Activated CD8-positive, alpha-beta memory T cell treated with anti-CD3 and anti-CD28 coated beads, Interleukin-2, amount 10 ng/mL, durations not matched to agents 7 days and 5 days (primary cell): ENCODE measurements at places on chromosomes 13 and 19.

GRCh38 chr13:74820809-74821208, 661.2 kb downstream of the TBC1D4 start:
- no peak for DNase-seq

DNA sequence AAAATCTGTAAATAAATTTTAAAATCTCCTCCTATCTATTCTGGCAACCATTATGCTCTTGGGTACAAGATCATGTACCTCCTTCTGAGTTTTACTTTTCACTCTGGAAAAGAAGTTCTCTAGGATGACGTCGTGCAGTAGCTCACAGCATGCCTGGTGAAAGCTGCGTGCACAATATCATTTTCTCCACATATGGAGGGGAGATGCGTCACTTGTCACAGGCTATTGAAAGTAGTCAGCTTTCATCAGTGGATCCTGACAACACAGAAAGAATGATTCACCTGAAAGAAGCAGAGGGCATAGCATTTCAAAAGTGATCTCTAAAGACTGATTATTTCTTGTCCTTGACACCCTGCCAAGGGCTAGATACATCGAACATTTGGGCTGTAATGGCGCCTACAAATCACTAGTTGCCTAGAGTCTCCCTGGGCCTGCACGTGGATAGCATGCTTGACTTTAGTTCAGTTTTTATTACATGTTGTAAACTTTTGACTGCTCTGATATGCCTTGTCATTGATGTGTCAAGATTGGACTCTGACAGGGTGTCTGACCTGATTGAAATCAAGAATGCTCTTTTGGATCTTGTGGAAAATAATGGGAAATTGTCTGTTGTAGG, 1365.6 kb downstream of the OLFM4 start:
- no peak for DNase-seq

DNA sequence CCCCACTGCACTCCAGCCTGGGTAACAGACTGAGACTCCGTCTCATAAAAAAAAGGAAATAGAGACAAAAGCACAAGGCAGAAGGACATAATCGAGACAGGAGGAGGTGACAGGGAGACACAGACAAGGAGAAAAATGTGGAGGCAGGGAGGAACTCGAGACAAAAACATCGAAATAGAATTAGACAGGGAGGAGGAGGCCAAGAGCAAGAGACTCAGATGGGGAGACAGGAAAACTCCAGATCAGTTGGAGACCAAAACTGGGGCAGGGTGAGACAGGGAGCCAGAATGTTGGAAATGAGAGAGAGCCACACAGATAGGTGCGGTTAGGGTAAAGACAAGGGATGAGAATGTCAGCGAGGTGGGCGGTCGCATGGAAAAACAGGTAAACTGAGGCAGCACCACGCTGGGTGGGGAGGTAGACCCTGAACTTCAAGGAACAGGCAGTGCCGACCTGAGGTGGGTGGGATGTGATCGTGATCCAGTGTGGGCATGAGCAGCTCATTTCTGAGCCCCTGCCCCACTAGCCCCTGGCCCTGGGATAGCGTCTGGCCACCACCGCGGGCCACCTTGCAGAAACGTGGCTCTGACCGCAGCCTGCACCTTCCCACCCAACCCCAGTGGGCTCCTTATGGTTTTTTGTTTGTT, 15.2 kb downstream of the CYTH2 start:
- no peak for DNase-seq

- no peak for DNase-seq
Observed at GRCh38 chr13:20198781-20199180, 6.0 kb upstream of the GJB2 start.

DNA sequence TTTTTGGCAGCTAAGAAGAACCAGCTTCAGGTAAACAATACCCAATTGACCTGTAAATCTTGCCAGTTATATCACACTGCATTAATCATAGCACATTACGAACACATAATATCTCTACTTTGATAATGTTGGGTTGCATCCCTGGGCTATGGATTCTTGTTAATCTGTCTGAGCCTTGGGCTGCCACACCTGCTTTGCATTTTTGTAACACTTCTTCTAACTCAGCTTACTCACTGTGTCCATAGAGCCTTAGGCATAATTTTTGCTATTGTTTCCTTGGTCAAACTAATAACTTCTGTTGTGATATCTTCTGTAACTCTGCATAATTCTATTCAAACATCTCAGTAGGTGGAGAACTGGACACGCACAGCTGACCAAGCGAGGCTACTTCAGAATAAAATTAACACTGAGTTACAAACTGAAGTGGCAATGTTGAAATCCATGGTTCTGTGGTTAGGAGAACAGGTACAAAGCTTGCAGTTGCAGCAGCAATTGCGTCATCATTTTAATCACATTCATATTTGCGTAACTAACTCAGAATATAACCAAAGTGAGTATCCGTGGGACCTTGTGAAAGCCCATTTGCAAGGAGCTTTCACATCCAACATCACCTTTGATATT, 6.4 kb downstream of the ZNF350 start:
- no peak for DNase-seq

DNA sequence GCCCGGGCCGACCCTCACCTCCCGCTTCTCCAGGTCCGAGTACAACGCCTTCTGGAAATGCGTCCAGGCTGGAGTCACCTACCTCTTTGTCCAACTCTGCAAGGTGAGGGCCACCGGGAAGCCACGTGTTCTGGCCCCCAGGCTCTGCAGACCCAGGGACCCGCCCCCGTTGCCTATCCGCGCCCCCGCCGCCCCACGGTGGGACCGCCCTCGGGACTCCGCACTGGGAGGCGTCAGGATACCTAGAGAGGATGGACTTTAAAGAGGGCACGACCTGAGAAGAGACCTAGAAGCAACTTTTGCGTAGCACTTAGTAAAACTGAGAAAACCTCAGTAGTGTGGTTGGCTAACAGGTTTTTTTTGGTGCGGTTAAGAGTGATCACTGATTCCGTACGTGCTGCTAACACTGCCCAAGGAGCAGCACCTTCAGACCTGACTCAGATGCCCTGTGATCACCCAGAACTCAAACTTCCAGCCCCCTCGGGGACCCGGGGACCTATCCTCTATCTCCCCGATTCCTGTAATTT, 492 bp downstream of the TMEM147 start:
- peak; percentile 79 for DNase-seq

DNA sequence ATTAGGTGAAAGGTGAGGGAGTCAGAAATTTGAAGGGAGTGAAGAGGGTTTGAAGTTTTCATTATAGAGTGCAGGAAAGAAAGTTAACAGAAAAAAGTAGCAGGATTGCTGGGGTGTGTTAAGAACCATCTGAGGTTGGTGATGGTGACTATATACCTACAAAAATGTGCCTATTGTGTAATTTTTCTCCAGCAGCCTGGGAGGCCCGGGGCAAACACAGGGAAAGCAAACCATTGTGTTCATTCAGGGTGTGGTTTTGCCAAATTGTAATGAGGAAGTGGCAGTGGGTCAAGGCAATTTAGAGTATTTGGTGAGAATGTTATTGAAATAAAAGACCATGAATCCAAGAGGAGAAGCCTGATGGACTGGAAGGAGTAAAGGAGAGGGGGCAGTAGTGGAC, 8.2 kb upstream of the SUCLA2 start:
- DNase-seq = no peak

GRCh38 chr13:77514336-77514726, 21.2 kb upstream of the SCEL start:
- DNase-seq = no peak

GRCh38 chr13:93655154-93655553, 428.5 kb downstream of the GPC6 start:
- DNase-seq = no peak

- no peak for DNase-seq
Observed at GRCh38 chr13:109998684-109999533, 212.5 kb upstream of the IRS2 start.

DNA sequence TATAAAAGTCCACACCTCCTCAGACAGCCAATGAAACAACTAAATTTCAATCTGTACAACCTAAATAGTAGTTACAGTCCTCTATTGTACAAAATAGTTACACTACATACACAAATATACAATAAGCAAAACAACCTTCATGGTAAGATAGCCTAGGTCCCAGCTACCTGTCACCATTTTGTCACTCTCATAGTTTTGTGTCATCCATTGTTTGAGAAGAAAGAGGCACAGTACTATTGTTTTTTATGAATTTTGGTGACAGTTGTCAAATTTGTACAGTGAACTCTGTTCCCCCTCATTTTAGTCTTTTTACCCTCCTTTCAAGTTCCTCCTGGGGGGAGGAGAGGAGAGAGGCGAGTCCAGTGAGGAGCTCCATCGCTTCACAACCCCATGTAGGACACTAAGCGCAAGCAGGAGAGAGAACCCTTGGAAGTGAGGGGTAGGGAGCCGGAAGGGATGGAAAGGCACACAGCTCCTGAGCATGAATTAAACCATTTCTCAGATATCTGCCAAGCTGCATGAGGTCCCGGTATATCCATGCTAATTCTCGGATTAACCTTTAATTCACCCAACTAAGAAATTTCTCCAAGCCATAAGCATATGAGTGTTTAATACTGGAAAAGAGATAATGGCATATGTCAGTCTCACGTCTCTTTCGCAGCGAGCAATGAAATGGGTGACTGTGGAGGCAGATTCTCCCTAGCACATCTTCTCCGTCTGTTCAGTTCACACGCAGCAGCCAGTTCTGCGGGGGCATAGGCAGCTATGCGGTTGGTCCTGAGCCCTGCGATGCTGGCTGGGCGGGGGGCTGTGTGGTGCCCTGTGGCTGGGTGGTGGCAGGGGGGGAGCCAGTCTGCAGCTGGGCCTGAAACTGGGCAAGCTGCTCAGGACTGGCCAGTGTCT, 60.5 kb downstream of the SERP2 start:
- no peak for DNase-seq

- DNase-seq = no peak
Observed at GRCh38 chr13:97266332-97266731, 44.2 kb downstream of the MBNL2 start.

DNA sequence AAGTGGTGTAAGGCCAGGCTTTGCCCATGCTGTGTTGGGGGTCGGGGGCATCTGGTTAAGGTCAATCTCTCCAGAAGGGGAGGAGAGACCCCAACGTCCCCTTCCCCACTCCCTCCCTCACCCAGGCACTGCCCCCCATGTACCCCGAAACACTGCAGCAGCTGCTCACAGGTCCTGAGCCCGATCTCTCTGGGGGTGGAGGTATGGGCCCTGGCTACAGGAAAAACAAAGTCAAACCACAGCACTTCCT, 10.2 kb downstream of the CAPN12 start:
- no peak for DNase-seq

DNA sequence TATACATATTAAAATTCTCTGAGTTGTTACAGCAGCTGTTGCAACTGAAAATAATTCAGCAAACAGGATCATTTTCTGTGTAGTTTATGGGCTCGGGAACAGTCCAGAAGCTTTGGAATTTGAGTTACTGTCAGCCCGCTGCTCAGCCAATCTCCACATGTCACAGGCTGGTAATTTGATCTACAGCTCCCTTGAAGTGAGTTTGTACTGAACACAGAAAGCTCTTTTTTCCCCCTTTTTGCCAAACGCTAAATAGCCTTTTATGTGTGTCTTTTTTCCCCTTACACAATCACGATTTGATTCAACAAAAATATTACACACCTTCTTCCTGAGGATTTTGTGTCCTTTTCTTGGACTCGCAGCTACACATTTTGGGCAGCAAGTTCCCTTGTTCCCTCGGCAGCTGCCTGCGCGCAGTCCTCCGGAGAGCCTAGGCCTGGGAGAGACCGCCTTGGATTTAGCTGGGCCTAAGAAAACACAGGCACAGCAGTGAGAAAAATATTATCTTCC, 371.4 kb downstream of the KCNRG start:
- DNase-seq = no peak

- no peak for DNase-seq
Observed at GRCh38 chr19:5128251-5128935, 159.5 kb downstream of the KDM4B start.

DNA sequence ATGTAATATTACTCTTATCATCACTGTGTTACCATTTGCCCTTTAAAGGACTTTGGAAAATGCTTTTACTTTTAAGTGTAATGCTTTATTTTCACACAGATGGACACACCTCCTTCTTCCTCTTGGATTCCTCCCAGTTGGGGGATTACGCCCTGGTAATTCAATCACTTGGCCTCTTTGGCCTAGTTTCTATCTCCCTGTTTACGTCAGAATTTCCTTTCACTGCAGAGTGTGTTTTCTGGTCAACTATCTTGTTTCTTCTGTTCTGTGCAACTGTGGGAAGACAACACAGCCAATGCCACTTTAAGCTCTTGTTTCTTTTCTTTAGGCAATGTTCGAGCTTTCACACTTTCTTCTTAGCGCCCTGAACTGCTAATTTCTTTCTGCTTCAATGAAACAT, 257.3 kb upstream of the MAB21L1 start:
- no peak for DNase-seq

DNA sequence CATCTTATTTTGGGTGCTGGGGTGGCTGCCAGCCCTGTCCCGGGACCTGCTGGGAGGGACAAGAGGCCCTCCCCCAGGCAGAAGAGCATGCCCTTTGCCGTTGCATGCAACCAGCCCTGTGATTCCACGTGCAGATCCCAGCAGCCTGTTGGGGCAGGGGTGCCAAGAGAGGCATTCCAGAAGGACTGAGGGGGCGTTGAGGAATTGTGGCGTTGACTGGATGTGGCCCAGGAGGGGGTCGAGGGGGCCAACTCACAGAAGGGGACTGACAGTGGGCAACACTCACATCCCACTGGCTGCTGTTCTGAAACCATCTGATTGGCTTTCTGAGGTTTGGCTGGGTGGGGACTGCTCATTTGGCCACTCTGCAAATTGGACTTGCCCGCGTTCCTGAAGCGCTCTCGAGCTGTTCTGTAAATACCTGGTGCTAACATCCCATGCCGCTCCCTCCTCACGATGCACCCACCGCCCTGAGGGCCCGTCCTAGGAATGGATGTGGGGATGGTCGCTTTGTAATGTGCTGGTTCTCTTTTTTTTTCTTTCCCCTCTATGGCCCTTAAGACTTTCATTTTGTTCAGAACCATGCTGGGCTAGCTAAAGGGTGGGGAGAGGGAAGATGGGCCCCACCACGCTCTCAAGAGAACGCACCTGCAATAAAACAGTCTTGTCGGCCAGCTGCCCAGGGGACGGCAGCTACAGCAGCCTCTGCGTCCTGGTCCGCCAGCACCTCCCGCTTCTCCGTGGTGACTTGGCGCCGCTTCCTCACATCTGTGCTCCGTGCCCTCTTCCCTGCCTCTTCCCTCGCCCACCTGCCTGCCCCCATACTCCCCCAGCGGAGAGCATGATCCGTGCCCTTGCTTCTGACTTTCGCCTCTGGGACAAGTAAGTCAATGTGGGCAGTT, 8.6 kb downstream of the CALM3 start:
- DNase-seq = no peak

- DNase-seq = peak; percentile 89
Observed at GRCh38 chr19:51158474-51159129, 16.5 kb downstream of the SIGLEC7 start.

GRCh38 chr13:25046274-25046984, 49.5 kb upstream of the PABPC3 start:
- DNase-seq = no peak

GRCh38 chr13:54513254-54513653, 1484.6 kb downstream of the OLFM4 start:
- DNase-seq = no peak

GRCh38 chr19:13834244-13835069, 39.2 kb downstream of the ZSWIM4 start:
- DNase-seq = no peak
